ENCODE measurements at places on chromosomes 7 and 10. TPM values are rescaled to one million over a fixed set of nuclear protein-coding genes. Genes with fewer than 3 reads are reported as not detected.

Gene CALY
- not detected for polyA plus RNA-seq

Gene ZDHHC4
- 80.7 TPM for polyA plus RNA-seq

Gene PAX4
- not detected for polyA plus RNA-seq

Gene CALHM1
- polyA plus RNA-seq = not detected

Gene HIBADH
- polyA plus RNA-seq = 28.0 TPM

Gene GPC2
- not detected for polyA plus RNA-seq

Gene CCDC7
- 3.8 TPM for polyA plus RNA-seq

Gene HTR7
- not detected for polyA plus RNA-seq

Gene TLX1
- polyA plus RNA-seq = not detected

Gene OR9A2
- polyA plus RNA-seq = not detected

Gene GARIN1A
- polyA plus RNA-seq = 0.05 TPM

Gene COBL
- polyA plus RNA-seq = not detected

Gene TDRD1
- polyA plus RNA-seq = not detected

Gene CPA2
- not detected for polyA plus RNA-seq

Gene SPRN
- 0.28 TPM for polyA plus RNA-seq

Gene TACR2
- polyA plus RNA-seq = not detected

Gene OR2A7
- 1.1 TPM for polyA plus RNA-seq

Gene MDFIC
- 29.0 TPM for polyA plus RNA-seq

Gene PTF1A
- polyA plus RNA-seq = not detected

Gene CAV2
- polyA plus RNA-seq = not detected

Gene SLC26A5
- not detected for polyA plus RNA-seq

All from naive B cell (primary cell).